Osteocyte (in vitro differentiated cells): ENCODE measurements at places on chromosomes 13 and 19. TPM values are rescaled to one million over a fixed set of nuclear protein-coding genes. Genes with fewer than 3 reads are reported as not detected.

The ZFP14 gene
- total RNA-seq, result 6.0 and 6.6 TPM in 2 replicates

The SPACA4 gene
- not detected in 2 replicates for total RNA-seq

The LILRA6 gene
- total RNA-seq, result not detected in 2 replicates

The ZNF135 gene
- total RNA-seq, result 5.5 and 5.9 TPM in 2 replicates

The SIAH3 gene
- total RNA-seq, result not detected in 2 replicates

The TPT1 gene
- 3,315 and 3,393 TPM in 2 replicates for total RNA-seq

DNA sequence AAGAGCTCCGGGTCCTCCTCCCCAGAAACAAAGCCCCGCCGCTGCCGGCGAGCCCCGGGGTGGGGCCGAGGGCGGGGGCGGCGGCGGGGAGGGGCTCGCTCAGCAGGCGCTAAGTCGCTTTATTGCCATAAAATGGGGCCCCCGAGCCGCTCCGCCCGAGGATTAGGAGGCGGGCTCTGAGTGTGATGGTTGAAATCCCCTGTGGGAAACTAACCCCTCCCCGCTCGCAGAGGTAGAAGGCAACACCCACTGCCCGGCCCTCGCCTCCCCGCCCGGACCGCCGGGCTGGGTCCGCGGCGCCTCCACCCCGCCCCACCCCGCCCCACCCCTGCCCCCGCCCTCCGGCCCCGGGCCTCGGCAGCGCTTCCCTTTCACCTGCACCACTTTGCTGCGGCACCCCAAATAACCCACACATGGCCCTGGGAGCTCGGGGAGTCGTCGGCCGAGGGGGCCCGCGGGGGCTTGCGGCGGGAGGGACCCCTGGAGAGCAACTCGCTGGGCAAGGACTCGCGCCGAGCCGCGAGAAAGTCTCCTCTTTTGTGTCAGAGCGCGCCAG lies at the start of gene KLF12:
KLF12 (minus strand) TSS at position 184 of the 556 bp plus-strand sequence.
- H3K4me3 ChIP-seq, result peak within 1 kb of the TSS; percentile 95
- DNase-seq, result peak; percentile 96
- peak within 1 kb of the TSS; percentile 96 for H3K27ac ChIP-seq
- H3K4me1 ChIP-seq, result peaks cover 29% of the 10 kb centered on the region
- no peaks in the 10 kb centered on the region for H3K36me3 ChIP-seq

- H3K4me3 ChIP-seq, result no peak overlapping the region
- H3K36me3 ChIP-seq, result no peaks in the 10 kb centered on the region
- peak overlapping the region; percentile 40 for H3K27ac ChIP-seq
- DNase-seq, result no peak
Observed at GRCh38 chr13:109160887-109161669, 531.7 kb downstream of the MYO16 start.

DNA sequence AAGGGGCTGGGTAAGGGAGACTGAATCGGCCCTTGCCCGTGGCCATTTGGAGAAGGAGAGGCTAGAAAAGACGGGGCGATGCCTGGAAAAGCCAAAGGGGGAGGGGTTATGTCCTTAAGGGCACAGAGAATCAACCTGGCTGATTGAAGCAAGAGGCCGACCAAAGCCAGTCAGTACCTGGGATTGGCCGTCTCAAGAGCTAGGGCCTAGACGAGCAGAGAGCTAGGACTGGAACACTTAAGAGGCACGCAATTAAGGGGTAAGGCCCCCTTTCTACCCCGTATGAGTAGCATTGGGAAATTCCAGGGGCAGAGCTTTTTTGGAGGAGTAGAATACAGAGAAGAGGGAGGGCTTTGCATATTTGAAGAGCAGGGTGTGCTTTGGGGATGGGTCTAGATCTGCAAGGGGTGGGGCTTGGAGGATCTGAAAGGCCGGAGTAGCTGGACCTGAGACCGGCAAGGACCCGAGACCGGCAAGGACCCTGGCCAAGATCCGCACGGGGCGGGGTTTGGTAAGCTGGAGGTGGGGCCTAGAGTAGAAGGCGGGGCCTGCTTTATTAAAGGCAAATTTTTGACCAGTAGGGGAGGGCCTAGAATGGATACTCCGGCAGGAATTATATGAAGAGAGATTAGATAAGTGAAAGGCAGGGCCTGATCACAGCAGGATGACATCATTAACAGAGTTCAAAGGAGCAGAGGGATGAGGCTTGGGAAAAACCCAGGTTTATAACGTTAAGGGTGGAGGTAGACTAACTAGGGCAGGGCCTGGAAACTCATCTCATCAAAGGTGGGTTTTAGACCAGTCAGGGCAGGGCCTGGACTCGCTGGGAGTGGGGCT lies 10.7 kb upstream of the CACNG6 start:
- H3K27ac ChIP-seq, result no peak overlapping the region
- H3K36me3 ChIP-seq, result no peaks in the 10 kb centered on the region
- H3K4me1 ChIP-seq, result peaks cover 17% of the 10 kb centered on the region

- peak overlapping the region; percentile 43 for H3K27ac ChIP-seq
- H3K36me3 ChIP-seq, result peaks cover 10% of the 10 kb centered on the region
- no peak for DNase-seq
- H3K4me1 ChIP-seq, result peaks cover 21% of the 10 kb centered on the region
- no peak overlapping the region for H3K4me3 ChIP-seq
Observed at GRCh38 chr13:51681037-51681678, 96.9 kb downstream of the WDFY2 start.

GRCh38 chr13:32229443-32229842 lies 85.7 kb downstream of the ZAR1L start:
- DNase-seq, result no peak
- H3K4me3 ChIP-seq, result no peak overlapping the region
- H3K27me3 ChIP-seq, result peaks cover 4% of the 10 kb centered on the region
- H3K36me3 ChIP-seq, result no peaks in the 10 kb centered on the region
- H3K4me1 ChIP-seq, result peaks cover 18% of the 10 kb centered on the region
- no peak overlapping the region for H3K27ac ChIP-seq

- H3K36me3 ChIP-seq, result peaks cover 8% of the 10 kb centered on the region
- DNase-seq, result no peak
- H3K4me3 ChIP-seq, result peak overlapping the region; percentile 40
- H3K4me1 ChIP-seq, result peaks cover 3% of the 10 kb centered on the region
Observed at GRCh38 chr19:33227242-33227650, 1.6 kb upstream of the SLC7A10 start.

GRCh38 chr13:25908366-25908765 lies 143.4 kb downstream of the SHISA2 start:
- H3K27me3 ChIP-seq, result no peaks in the 10 kb centered on the region
- no peak for DNase-seq
- peaks cover 7% of the 10 kb centered on the region for H3K4me1 ChIP-seq
- H3K4me3 ChIP-seq, result no peak overlapping the region

GRCh38 chr13:73416093-73416492 lies 357.3 kb downstream of the KLF5 start:
- H3K4me3 ChIP-seq, result no peak overlapping the region
- peaks cover 2% of the 10 kb centered on the region for H3K27me3 ChIP-seq
- no peak overlapping the region for H3K27ac ChIP-seq

GRCh38 chr19:12912571-12912970 lies 6.5 kb downstream of the SYCE2 start:
- peaks cover 12% of the 10 kb centered on the region for H3K27me3 ChIP-seq
- H3K27ac ChIP-seq, result no peak overlapping the region
- no peak overlapping the region for H3K4me3 ChIP-seq
- DNase-seq, result no peak
- H3K36me3 ChIP-seq, result no peaks in the 10 kb centered on the region

- H3K27me3 ChIP-seq, result peaks cover 5% of the 10 kb centered on the region
- H3K36me3 ChIP-seq, result no peaks in the 10 kb centered on the region
- H3K4me3 ChIP-seq, result no peak overlapping the region
- DNase-seq, result no peak
Observed at GRCh38 chr13:34681405-34681955, 260.6 kb upstream of the NBEA start.

GRCh38 chr13:110876609-110877008 lies 38.3 kb downstream of the ANKRD10 start:
- H3K4me3 ChIP-seq, result no peak overlapping the region
- DNase-seq, result no peak
- H3K36me3 ChIP-seq, result peaks cover 8% of the 10 kb centered on the region
- H3K27ac ChIP-seq, result no peak overlapping the region
- H3K4me1 ChIP-seq, result peaks cover 23% of the 10 kb centered on the region

GRCh38 chr13:47837104-47837880 lies 163.8 kb downstream of the SUCLA2 start:
- no peaks in the 10 kb centered on the region for H3K4me1 ChIP-seq
- no peak overlapping the region for H3K27ac ChIP-seq
- no peak for DNase-seq
- H3K36me3 ChIP-seq, result no peaks in the 10 kb centered on the region
- H3K27me3 ChIP-seq, result no peaks in the 10 kb centered on the region

- peaks cover 4% of the 10 kb centered on the region for H3K4me1 ChIP-seq
- H3K27ac ChIP-seq, result no peak overlapping the region
- no peak for DNase-seq
- no peaks in the 10 kb centered on the region for H3K27me3 ChIP-seq
- no peak overlapping the region for H3K4me3 ChIP-seq
Observed at GRCh38 chr13:113802761-113803160, 43.7 kb downstream of the TMEM255B start.
